ENCODE measurements at places on chromosomes 2 and 18. TPM values are rescaled to one million over a fixed set of nuclear protein-coding genes. Genes with fewer than 3 reads are reported as not detected.

PHLPP1 gene
- 5.0 TPM for total RNA-seq

LRRTM1 gene
- total RNA-seq = not detected

DNA sequence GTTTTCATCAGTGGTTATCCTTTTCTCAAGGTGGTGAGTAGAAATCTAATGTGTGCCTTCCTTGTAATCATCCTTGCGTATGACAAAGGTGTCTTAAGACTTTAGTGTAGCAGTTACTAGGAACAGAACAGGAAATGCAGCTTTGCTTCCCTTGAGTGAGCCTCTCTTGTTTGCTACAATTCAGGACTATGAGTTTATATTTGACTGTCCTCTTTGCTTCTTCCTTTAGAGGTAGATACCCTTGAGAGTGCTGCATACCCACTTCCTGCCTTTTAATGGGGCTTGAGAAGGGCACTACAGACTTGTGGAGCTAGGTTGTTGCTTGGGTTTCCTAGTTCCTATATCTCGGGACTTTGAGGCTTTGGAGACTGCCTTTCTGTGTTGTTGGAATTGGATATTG lies 3.8 kb downstream of the KCNJ13 start:
- DNase-seq = no peak

- DNase-seq = no peak
Observed at GRCh38 chr2:78721355-78722033, 304.0 kb upstream of the REG3G start.

DNA sequence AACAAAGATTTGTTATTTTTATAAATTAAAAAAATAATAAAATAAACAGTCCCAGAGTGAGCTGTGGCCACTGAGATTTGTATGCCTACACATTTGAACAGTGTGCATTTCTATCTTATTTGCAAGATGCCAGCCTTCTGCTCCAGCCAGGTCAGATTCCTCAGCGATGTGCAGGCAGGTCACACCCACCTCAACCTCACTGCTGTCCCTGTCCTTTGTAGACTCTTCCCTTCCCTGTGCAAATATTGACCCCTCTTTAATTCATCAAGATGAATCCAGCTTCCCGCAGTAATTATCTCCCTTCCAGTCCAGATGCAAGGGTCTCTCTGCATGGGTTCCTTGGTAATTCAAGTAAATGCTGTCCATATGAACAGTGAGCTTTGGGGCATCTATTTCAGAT lies 256.2 kb downstream of the PIEZO2 start:
- no peak for DNase-seq

DNA sequence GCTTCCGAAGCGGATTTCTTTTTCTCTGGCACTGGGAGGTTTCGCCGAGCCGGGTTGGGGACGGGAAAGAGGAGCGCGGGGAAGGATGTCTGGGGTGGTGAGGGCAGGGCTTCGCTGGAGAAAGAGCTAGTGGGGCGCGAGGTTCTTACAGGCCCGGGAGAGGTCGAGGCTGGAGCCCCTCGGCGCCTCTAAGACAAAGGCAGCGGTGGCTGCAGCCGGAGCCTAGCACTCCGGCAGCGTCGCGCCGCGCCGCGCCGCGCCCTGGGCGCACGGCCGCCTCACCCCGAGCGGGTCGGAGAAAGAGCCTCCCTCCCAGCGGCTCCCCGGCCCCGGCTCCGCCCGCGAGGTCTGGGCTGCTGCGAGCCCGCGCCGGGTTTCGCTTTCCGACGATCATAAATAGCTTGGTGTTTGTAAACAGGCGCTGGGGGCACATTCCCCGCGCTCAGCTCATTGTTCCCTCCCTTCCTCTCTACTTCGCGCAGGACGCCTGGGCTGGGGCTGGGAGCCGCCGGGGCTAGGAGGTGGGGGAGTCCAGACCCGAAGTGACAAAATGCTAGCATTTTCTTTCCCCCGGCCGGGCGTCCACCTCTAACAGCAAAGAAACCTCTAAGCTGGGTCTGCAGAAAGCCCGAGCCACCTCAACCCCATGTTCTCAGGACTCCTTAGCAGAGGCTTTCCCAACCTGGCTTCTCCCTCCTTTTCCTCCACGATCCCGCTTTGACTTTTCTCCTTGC lies 813 bp upstream of the MEIS1 start:
- peak; percentile 76 for DNase-seq

DNA sequence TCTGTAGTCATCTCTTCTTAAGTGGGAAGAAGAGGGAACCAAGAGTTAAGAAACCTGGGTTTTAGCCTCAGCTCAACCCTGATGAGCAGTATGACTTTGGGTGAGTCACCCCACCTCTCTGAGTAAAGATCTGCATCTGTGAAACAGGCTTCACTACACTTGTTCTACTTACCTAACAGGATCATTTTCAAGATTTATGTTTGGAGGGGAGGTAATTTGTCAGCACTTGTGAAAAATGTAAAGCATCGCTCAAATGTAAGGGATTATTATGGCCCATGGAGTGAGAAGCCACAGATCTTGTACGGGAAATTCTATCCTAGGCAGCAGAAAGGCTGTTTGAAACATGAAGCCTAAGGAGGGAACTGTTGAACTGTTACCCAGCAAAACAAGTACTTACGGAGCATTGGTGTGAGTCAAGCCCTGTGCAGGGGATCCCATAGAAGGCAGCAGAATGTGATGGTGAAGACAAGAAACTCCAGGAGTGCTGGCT lies 160.6 kb downstream of the PRKCE start:
- DNase-seq = peak; percentile 80

HAAO gene
- 2.8 TPM for total RNA-seq

RAB6C gene
- not detected for total RNA-seq

DNA sequence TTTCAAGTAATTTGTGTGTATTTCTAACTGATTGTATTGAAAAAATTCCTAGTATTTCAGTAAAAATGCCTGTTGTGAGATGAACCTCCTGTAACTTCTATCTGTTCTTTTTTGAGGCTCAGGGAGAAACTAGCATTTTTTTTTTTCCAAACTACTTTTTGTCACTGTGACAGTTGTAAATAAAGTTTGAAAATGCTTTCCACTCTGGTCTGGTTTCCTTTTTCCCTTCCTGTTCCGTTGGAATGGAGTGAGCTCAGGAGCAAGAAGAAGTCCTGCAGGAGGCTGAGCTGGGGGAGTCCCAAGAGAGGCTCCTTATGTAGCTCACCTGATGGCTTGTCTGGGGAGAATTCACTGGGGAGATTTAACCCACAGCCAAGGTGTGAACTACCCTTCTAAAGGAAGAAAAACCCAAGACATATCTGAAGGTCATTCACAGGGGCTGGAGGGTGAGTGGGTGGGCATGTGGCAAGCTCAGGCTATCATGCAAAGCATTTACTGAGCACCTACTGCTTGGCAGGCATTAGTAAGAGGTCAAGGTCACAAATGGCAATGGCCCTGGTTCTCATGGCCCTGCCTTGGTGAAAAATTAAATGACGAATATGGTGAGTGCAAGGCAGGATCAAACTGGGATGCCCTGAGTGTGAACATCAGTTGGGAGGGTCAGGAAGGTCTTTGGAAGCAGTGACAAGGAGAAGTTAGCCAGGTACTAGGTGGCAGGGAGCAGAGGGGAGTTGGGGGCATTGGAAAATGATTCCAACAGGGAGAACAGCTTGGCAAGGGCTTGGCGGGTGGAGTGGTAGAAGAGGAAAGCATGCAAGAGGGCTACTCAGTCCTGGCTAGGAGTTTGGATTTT lies 28.7 kb downstream of the LBH start:
- no peak for DNase-seq

GRCh38 chr18:48982266-48982665 lies 31.5 kb upstream of the SMAD7 start:
- no peak for DNase-seq

- no peak for DNase-seq
Observed at GRCh38 chr2:223877721-223878410, 40.5 kb upstream of the AP1S3 start.

NR4A2 gene
- total RNA-seq = 0.17 TPM

KRTCAP3 gene
- total RNA-seq = not detected

- no peak for DNase-seq
Observed at GRCh38 chr18:25251068-25251467, 100.9 kb downstream of the ZNF521 start.

DNA sequence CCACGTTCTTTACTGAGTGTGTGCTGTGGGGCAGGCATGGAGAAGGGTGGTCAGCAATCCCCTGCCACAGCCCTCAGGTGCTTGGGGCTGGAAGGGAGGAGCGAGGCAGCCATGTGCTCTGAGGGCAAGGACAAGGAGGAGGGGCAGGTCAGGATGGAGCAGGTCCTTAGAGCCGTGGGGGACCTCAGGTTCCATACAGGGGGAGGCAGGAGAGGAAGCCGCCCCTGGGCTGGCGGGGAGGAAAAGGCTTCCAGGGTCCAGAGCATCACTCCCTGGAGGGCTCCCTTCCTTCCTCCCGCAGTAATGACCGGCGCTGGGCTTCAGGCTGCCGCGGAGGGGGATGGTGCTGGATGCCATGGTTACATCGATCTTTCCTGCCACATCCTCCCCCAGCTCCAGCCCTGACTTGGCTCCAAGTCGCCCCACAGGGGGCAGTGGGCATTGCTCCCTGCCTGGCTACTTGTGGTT lies 6.6 kb downstream of the GAREM2 start:
- no peak for DNase-seq

CFAP210 gene
- total RNA-seq = not detected

CRYGB gene
- not detected for total RNA-seq

DNA sequence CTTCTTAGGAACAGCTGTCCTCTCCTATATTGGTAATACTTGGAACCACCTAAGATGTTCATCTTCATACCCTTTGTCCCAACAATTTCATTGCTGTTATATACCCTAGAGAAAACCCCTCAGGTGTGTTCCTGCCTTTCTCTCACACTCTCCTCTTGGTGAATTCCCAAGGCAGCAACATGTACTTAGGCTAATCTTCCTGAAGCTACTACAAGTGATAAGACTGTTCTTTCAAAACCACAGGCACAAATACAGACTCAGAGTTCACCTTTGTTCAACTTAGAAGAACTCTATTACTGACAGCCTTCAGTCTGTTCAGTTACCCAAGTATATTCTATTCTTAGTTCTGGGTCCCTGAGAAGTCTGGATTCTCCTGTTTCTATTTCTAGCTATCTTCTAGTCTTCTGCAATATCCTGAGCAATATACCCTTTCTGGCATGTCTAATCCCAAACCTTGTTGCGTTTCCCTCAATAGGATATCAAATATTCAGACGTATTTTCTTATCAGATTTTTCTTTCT lies 247.7 kb upstream of the STON1 start:
- DNase-seq = no peak

AKAIN1 gene
- total RNA-seq = not detected

GRCh38 chr18:34978533-34978893 lies 62.7 kb upstream of the MAPRE2 start:
- no peak for DNase-seq

GRCh38 chr2:231323316-231323715 lies 72.2 kb upstream of the B3GNT7 start:
- no peak for DNase-seq

HOXD12 gene
- not detected for total RNA-seq

KCNG2 gene
- total RNA-seq = 6.4 TPM

DNA sequence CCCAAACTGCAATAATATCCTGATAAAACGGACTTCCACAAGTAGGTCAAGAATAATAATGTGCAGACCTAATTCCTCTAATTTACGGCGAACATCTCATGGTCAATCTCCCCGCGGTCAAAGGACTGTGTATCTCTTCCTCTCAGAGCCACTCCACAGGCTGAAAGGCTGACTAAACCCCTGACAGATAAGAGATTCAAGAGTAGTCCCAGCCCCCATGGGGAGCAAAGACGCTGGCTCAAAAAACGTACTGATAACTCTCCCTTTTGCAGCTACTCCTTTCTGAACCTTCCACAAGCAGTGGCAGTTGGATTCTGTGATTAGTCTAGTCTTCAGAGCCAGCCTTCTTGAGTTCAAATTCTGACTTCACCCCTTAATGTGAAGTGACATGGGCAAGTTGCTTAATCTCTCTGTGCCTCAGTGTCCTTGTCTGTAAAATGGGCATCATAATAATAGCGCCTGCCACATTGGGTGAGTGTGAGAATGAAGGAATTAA lies 19.7 kb upstream of the IL18R1 start:
- no peak for DNase-seq

GPR155 gene
- 6.4 TPM for total RNA-seq

AFF3 gene
- total RNA-seq = 0.50 TPM

- no peak for DNase-seq
Observed at GRCh38 chr2:179855673-179856072, 5.7 kb downstream of the ZNF385B start.

GRCh38 chr2:109481196-109481555 lies 132.6 kb downstream of the SEPTIN10 start:
- peak; percentile 32 for DNase-seq

GRCh38 chr2:44731505-44731904 lies 210.0 kb upstream of the SIX3 start:
- no peak for DNase-seq

DNA sequence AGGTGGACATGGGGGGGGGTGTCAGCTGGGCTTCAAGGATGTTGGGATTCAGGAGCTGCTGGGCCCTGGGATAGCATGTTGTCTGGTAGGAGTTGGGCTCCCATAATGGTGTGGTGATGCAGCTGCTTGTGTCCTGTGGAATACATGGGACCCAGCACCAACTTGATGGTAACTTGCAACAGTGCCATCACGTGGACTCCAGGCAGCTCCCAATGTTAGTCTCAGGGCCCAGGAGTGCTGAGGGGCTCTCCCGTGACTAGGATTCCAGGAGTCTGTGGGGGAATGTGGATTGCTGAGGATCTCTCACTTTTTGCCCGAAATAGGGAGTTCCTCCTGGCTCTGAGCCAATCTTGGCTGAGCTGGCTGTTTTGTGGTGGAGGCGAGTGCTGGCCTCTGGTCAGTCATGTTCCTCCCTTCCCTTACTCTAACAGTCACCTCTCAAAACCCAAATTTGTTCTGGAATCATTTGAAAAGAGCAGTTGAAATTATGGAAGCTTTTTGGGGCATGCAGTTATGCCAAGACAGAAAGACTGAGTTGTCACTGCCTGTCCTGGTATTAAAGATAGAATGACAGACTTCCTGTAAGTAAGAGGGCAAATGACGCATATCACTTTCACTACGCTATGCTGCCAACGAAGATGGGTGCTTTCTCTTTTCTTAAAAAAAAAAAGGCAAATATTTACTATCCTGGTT lies 607.1 kb downstream of the ADCYAP1 start:
- no peak for DNase-seq

MERTK gene
- 6.6 TPM for total RNA-seq

GRCh38 chr2:236195726-236196125 lies 27.5 kb upstream of the GBX2 start:
- no peak for DNase-seq

ACMSD gene
- not detected for total RNA-seq

DNA sequence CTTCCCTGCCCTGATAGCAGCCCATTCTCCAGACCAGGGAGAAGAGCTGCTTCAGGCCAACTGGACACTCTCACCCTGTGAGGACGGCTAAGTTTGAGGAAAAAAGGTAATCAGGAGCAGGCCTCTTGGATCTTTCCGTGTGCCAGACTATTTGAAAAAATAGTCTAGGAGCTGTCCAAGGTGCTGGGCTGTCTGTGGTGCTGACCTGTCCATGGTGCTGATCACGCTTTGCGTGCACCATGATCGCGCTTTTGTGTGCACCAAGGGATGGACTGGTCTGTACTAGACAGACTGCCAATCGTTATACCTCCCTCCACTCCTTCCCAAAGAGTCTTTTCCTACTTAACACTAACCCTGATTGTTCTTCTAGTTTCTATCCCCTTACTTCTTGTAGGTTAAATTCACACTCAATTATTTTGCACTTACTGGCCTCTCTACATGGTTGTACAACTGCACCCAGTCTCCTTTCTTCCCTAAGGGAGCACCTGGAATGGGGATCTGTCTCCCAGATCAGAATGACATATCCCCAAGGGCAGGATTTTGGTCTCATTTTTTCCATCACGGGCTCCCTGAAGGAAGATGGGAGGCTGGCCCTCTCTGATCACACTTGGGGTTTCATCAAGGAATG lies 295.4 kb downstream of the CELF4 start:
- peak; percentile 56 for DNase-seq

Data from fibroblast of lung (primary cell).